ENCODE measurements at places on chromosomes 5 and 9.
A peak's percentile ranks its signal among the peaks of the same experiment; 100 is the strongest.

- no peak for DNase-seq
Observed at GRCh38 chr9:123291736-123292135, 23.4 kb upstream of the STRBP start.

GRCh38 chr9:94870793-94871558 lies 144.5 kb downstream of the AOPEP start:
- no peak for DNase-seq

DNA sequence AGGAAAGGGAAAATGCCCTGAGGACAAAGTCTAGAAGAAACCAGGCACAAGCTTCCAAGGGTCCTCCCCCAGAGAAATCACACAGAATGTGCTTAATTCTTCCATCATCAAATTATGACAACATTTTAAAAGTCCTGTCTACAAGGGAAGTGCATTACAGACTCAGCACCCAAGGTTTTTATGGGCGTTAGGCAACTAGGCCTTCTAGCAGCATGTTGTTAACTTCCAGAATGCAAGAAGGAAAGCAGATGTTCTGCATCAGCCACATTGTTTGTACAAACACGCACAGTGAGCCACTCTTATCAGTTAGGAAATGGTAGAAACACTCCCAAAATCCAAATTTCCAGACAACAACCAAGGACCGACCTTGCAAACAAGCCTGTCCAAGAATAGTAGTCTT lies 26.5 kb downstream of the SMC5 start:
- no peak for DNase-seq

GRCh38 chr5:67014957-67015400 lies 181.6 kb downstream of the CD180 start:
- DNase-seq, result no peak

DNA sequence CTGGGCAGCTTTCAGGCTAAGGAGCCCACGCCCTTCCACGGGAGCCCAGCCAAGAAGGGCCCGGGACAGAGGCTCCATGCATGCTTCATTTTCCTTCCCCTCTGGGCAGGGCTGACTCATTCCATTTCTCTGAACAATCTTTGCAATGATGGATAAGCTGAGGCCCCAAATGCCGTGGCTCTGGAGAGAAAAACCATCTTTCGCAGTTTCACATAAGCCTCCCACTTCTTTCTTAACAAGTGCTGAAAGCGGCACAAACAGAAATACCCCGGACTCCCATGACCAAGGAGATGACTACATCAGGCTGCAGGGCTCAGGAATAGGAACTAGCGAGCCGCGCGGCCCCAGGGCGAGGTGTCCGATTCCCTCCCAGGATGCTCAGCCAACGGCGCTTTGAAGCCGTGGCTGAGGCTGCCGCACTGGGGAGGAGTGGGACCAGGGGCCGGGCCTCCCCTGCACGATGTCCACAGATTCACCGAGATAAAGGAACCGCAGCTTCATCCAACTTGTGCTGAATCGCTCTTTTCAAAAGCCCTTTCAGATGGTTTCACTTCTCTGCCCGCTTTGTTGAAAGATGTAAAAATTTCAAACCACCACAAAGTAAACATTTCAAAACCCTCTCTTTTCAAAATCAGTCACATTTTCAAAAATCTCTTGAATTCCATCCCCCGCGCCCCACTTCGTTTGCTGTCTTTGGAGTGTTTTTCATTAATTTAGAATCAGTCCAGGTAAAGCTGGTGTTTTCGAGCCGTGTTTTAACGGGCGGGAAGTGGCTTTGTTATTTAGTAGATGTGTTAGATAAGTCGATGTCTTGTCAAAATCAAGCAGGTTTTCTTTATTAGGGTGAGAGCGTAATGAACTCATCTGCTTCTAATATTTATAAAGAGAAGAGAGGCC lies 96.5 kb upstream of the LMX1B start:
- peak; percentile 37 for DNase-seq

GRCh38 chr9:134318481-134318891 lies 7.8 kb upstream of the RXRA start:
- DNase-seq, result no peak

- DNase-seq, result no peak
Observed at GRCh38 chr5:154309805-154310204, 119.3 kb downstream of the GALNT10 start.

DNA sequence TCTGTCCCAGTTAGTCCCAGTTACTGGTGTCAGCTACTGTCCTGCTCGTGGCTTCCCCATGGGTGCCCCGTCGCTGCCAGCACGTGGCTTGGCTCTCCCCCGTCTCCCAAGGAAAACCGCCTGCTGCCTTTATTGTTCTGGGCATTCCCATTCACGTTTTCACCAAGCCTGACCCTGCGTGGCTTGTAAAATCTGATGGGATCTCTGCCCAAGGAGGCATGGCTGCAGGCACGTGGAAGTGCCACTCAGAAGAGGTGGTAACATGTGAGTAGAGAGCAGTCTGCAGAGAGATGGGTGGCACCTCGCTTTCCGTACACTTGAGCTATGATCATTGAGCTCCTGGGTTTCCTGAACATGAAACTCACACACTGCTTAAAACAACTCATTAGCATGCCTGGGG lies 429.2 kb upstream of the KLF4 start:
- DNase-seq, result no peak

DNA sequence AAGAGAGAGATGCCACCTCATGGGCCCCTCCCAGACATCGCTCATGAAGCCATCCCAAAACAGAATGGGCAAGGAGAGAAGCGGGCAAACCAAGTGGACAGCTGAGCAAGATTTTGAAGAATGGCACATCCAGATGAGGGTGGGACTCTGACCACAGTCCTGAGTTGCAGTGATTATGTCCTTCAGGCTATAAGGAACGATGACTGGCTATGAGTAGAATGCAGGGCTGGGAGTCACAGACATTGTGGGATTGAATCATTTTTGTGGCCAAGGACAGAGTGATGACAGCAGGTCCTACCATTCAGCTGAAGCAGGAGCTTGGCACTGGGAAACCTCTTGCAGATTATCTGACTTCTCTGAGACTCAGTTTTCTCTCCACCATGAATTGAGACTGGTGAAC lies 245.7 kb upstream of the SLC30A5 start:
- DNase-seq, result no peak
